ENCODE measurements at places on chromosomes 3 and 15. TPM values are rescaled to one million over a fixed set of nuclear protein-coding genes. Genes with fewer than 3 reads are reported as not detected.

DNA sequence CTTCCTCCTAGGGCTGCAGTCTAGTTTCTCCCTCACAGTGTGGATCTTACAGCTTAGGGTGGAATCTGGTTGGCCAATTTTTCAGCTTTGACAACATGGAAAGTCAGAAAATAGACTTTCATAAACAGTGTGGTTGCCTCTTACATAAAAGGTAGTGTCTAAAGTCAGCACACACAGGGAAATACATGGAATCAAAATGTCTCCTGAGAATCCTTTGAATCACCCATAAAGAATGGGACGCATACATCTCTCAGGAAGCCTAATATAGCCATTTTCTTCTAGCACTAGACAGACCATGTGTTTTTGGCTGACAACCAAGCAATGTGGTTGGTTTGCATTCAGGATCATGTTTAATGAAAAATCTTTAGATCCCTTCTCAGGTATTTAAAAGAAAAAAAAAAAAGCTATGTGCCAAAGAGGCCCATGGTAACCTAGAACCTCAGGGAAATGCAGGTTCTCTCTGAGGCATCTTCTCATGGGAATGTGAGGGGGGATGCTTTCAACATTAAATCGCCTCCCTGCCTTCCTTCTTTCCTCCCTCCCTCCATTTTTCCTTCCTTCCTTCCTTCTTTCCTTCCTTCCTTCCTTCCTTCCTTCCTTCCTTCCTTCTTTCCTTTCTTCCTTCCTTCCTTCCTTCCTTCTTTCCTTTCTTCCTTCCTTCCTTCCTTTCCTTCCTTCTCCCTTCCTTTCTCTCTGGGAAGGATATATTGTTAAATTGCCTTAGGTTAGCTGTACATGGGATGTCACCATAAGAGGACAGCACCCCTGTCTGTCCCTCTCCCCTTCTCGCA, 34.3 kb upstream of the ZBTB38 start:
- DNase-seq: no peak

DNA sequence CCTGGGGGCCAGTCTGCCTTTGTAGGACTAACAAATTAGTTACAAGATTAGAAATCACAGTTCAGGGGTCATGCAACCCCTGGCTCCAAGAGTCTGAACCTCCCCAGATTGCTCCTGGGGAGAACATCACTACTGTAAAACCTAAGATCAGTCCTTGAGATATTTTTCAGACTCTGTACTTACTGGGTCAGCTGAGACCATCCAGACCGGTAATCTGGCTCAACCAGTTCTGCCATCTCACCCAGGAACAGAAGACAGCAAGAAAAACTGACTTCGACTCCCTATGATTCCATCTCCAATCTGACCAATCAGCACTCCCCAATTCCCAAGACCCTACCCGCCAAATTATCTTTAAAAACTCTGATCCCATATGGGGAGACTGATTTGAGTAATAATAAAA, 47.5 kb downstream of the NMD3 start:
- no peak for DNase-seq

PATL2 gene
- 0.57 TPM for total RNA-seq

MNS1 gene
- 5.3 TPM for total RNA-seq

DNA sequence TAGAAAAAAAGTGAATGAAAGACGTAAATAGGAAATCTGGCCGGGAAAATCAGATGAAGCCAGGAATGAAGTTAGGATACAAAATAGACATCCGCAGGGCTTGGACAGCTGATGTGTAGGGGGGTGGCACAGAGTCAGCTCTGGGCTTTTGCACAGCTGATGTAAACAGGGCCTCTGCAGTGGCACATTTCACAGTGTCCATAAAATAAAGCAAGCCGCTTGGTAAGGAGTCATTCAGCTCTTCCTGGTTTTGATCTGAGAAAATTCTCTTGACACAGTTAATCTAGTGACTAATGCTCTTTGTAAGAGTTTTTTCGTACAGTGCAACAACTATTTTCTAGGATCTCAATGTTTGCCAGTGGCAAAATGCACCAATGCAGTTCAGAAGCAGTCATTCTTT, 153.3 kb downstream of the USP13 start:
- peak; percentile 65 for DNase-seq

DNA sequence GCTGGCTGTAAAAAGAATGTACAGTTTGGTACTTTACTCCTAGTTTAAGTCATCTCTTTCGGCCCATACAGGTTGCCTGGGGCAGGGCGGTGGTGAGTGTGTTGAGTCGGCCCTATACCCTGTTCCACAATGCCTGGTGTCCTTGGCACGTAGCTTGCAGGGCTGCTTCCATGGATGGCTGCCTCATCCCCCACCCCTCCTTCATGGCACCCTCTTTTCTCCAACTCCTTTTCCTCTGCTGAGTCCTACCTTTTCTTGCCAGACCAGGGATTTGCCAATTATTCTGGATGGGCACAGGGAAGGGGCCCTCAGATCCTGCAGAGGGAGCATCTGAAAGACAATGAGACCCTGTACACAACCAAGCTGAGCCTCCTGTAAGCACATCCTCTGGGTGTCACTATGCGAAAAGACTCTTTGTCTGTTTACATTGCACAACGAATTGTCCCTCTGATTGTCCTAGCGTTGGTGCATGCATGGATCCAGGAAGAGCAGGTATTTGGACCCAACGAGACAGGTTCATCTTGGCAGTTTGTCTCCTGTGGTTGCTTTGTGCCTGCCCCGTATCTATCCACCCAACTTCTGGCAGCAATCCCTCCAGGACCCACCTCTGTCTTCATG, 73.6 kb upstream of the CGNL1 start:
- DNase-seq: no peak

DNA sequence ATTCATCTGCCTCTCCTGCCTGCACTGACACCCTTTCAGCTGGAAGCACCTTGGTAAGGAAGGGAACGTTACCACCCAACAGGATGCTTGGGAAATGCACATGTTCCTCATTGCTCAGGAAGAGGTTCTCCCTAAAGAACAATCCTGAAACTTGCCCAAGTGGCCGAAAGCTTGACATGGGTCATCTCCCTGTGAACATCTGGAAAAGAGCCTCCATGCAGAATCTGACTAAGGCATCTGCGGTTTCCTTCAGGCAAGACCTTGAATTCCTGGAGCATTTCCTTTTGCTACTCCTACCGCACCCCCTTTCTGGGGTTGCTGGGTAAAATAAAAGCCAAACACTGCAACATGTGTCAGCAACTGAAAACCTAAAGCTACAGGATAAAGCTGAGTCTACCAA, 68.7 kb upstream of the SNRK start:
- DNase-seq: peak; percentile 51

- DNase-seq: no peak
These were observed 335.2 kb upstream of the MCTP2 start for GRCh38 chr15:93895976-93896770.

SLC12A8 gene
- 6.4 TPM for total RNA-seq

- no peak for DNase-seq
These were observed 51.7 kb downstream of the HMCES start for GRCh38 chr3:129330409-129330808.

DNA sequence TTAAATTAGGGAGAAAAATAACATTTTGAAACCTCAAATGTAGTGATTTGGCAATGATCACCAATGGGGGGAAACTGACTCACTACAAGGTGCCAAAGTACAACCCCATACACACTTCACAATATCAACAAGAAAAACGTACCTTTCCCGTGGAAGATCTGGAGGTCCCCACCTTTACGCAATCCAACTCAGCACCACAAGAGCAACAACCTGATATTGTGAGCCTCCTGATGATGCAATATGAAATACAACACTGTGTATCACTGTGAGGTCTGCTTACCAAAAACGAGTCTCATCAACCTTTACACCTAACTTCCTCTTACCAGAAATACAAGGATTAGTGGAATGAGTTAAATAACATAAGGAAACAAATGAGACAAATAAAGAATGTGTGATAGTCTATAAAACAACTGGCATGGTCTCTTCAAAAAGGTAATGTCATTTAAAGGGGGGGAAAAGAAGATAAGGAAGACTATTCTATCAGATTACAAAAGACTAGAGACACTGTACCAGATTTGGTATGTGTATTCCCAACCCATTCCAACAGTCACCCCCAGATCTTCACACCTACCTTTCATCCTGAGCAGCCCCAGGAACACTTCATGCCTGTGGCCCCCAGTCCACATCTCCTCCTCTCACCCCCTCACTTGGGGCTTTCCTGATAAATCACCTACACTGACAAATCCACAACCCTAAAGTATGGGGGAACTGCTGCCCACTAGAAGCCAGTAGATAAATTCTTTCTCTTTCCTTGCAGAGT, 27.7 kb downstream of the DLG1 start:
- no peak for DNase-seq

A4GNT gene
- total RNA-seq: not detected

Data from LHCN-M2 (cell line).